ENCODE measurements at places on chromosomes 7 and 10.

GRCh38 chr7:10802526-10802925 lies 171.1 kb upstream of the PHF14 start:
- no peak for DNase-seq

DNA sequence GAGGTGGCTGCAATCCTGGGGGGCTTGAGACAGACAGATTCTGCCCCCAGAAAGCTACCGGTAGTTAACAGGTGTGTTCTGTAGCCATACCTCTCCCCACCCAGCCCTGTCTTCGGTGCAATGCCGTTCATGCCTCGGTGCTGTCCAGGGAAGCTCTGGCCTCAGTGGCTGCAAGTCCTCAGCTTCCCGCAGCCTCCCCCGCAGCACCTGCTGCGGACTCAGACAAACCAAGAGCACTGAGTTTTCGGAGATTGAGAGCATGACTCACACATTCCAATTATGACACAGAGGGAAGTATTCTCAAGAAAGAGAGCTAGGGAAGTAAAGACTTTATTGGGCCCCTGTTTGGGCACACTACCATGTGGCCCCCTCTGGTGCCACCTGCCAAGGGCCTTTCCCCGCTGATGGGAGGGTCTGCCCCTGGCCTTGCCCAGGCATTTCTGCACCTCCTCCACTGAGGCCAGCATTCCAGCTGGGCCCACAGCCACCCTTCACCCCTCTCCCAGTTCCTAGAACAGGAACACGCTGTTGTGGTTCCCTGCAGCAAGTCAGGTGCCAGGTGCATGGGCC lies 30.2 kb upstream of the EZH2 start:
- no peak for DNase-seq

DNA sequence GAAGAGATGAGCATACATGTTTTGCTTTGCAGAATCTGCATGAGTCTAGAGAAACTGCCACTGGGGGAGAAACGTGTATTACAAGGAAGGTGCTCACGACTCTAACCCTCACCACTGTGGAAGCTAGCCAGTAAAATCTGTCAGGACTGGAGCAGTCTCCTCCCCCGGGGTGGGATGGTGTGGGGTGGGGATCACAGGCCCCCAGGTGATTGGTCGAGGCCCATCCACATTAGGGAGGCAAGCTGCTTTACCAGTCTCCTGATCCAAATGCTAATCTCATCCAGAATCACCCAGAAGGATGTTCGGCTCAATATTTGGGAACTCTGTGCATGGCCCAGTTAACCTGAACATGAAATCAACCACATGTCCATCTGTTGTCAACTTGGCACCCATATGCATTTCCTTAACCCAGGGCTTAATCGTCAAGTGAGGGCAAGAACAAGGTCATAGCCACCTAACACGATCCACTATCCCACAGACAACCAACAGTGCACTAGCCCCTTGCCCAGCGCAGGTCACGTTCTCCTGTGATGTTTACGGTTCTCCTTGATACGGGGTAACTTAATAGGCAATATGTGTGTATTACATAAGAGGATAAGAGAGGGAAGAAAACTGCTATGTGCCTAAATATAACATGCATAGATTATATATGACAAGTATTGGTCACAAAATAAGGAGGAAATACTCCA lies 40.8 kb downstream of the DNAJB6 start:
- no peak for DNase-seq

DNA sequence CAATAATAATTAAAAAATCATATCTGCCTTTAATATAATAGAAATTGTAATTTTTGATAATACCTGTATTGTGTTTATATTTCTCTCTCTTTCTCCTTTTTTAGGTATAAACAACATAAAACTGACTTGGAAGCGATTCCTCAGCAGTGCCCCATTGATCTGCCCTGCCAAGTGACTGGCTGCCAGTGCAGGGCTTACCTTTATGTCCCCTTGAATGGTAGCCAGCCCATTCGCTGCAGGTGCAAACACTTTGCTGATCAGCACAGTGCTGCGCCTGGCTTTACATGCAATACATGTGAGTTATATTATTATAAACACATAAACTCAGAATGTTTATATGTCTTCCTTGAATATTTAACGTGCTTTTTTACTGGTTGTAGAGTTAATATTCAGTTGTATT lies 9.2 kb downstream of the FAM221A start:
- no peak for DNase-seq

DNA sequence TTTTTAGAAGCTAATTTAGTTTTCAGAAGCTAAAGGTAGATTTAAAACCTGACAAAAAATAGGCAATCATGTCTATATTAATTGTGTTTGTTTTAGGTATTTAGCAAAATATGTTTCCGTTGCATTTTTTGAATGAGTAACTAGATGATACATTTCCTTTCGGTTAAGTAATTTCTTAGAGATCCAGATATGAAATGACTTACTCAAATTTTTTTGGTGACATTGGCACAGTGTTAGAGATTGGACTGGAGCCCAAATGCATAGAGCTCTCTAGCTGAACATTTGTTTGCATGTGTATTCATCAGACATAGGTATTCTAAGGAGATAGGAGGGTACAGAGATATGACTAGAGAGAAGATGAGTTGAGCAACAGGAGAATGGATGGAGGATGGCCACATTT lies 1.9 kb downstream of the BUB3 start:
- DNase-seq: no peak

DNA sequence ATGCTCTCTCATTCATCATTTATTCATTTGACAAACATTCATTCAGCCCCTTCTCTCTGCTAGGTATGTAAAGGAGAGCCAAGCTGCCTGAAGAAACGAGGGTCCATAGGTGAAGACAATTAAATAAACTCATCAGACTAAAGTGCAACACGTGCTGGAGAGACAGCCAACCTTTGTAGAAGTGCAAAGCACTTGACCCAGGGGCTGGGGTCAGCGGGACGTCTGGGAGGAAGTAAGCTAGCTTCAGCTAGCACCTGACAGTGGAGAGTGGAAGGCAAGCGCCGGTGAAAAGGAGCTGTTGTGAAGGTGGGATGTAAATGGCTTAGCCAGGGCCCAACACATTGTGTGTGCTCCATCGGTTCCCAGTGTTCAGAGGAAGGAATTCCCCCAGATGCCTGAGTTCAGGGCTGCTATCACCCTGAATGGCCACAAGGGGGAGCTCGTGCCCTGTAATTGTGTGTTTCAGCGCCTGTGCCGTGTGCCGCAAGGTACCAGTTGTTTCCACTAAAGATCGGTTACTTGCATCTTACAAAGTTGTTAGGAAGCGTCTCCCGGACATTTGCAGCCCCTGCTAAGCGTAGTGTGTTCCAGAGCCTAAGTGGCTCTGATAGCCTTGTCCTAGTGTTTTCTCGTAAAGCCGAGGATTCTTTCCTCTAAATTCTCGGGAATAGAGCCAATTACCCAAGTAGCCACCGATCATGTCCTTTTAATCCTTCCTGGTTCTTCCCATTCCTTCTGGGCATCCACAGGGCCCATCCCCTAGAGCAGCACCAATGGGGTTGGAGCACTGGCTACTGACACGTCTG lies 30.6 kb downstream of the TLX1 start:
- DNase-seq: peak; percentile 50

DNA sequence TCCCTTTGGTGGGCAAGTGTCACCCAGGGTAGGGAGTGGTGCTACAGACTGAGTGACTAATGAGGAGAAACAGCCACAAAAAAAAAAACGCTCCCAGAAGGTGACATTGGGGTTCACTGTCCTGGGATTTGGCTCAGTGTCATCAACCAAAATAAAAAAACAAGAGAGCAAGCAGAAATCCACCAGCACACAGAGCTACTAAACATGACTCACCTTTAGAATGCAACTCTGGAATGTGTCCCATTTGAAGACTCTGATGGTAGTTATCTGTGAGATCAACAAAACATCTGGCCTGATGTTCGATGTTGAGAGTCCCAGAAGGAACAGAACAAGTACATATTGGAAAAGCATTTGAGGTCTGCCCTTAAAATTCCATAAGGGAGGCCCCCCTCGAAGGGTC lies 200.3 kb upstream of the LYZL2 start:
- DNase-seq: no peak

GRCh38 chr10:100881556-100882213 lies 31.1 kb upstream of the SLF2 start:
- no peak for DNase-seq

- DNase-seq: no peak
Measured at GRCh38 chr10:68403701-68404100, 3.4 kb downstream of the RUFY2 start.

GRCh38 chr7:78437118-78437517 lies 638.5 kb downstream of the PHTF2 start:
- no peak for DNase-seq

GRCh38 chr7:12281038-12281437 lies 69.9 kb downstream of the TMEM106B start:
- DNase-seq: no peak

GRCh38 chr10:131907679-131908078 lies 6.9 kb downstream of the PPP2R2D start:
- no peak for DNase-seq

DNA sequence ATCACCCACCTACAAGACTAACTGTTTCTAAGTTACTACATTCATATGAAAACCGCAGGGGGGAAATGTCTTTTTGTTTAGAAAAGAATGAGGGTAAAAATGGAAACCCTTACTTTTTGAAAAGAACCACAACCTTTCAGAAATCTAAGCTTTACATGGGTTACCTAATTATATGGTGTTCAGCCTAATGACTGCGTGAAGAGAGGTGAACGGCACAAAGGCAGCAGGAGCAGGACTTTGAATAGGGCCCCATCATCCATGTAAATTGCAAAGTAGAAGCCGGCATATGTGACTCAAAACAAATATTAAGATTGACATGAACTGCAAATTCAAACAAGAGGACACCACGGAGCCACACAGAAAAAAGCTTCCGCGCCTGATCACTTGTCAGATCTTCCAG lies 25.1 kb downstream of the NEBL start:
- no peak for DNase-seq

DNA sequence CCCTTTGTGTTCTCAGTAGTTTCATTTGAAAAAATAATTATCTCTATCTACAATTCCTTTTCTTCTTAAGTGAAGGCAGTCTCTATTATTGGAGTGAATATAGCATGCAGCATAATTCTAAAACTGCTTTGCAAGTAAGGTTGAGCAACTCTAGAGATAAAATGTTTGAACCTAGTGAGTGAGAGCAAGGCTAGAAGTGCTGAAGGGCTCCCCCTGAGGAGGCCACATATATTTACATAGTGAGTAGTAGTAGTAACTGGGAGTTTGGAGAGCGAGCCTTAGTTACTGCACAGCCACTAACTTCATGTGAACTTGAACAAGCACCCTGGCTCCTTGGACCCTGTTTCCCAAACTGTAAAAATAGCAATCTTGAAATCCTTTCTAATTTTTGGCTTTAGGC lies 141.5 kb upstream of the DKK1 start:
- DNase-seq: no peak

GRCh38 chr7:87785368-87785995 lies 90.7 kb downstream of the SLC25A40 start:
- DNase-seq: no peak

DNA sequence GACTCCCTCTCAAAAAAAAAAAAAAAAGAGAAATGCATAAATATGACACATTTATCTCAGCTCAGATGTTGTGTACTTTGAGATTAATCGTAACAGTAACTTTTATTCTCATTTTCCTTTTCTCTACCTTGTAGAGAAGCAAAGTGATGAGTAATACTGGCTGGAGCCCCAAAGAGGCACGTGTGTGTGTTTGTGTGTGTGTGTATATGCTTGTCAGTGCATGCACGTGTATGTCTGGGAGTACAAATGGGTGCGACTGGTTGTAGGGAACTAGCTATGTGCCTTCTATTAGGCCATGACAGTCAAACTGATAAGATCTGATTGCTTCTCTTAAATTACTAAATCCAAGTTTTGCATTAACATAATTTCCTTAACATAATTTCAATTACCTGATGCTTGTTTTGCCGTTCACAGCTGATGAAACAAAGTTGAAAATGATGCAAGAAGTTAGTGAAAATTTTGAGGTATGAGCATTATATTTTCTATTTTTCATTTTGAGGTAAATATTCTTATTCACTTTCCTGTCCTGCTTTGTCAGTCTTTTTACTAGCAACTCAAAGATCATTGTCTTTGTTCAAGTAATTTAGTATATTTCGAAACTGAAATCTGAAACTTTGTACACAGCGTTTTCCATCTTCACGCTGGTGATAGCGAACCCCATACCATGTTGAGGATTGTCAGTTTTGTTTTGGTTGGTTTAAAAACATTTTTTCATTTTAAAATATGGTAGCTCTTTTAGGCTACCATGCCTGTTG lies 3.4 kb downstream of the TRRAP start:
- no peak for DNase-seq

Measured in stimulated activated CD8-positive, alpha-beta memory T cell treated with anti-CD3 and anti-CD28 coated beads, Interleukin-4, amount 100 ng/mL, for 1 hour (primary cell).